AG04450 (cell line): ENCODE measurements at places on chromosomes 3 and 15.

- no peak for DNase-seq
Observed at GRCh38 chr3:96996009-96996408, 181.6 kb downstream of the EPHA6 start.

DNA sequence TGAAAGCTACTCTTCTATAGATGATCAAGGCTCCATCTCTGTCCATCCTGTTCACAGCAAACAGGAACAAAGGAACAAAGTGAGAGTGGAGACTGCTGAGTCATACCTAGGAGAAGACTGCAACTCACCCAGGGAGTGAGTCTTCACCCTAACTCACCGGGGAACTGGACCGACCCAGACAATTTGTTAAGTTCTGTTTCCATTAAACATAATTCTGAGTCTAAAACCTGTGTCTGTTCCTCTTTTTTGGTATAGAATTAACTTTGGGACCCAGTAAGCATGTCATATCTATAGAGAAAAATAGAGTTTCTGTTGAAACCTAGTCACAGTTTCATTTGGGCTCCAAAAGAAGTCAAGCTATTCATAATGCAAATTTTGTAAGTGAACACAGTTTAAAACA, 21.6 kb downstream of the CCDC80 start:
- DNase-seq, result no peak

GRCh38 chr3:195708061-195708460, 12.7 kb upstream of the MUC20 start:
- no peak for DNase-seq

GRCh38 chr3:7393944-7394605, 533.2 kb downstream of the GRM7 start:
- DNase-seq, result no peak

GRCh38 chr3:50515565-50516439, 12.4 kb upstream of the CACNA2D2 start:
- no peak for DNase-seq

DNA sequence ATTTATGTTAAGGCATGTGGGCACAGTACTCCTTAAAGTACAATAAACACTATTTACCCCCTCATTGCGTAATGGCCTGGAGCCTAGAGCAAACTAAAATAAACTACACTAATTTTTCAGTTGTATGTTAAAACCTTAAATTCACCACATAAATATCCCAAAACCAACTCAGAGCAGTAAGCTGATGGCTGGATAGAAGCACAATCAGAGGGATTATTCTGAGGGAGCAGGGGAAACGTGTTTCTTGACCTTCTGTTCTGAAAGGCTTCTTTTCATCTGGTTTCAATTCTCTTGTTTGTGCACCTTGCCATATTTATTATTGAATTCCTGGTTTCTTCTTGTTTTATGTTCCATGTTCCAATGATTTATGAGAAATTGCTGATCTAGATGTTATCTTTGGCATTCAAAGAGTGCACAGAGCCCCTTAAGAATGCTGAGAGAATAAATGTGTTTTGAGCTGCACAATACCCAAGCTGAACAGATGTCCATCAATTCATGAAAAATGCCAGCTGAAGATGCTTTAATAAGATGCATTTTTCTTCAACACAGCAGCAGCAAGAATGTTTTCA, 29.6 kb downstream of the RPL22L1 start:
- DNase-seq, result no peak

GRCh38 chr3:115325539-115325938, 178.5 kb upstream of the ZBTB20 start:
- DNase-seq, result peak; percentile 21

DNA sequence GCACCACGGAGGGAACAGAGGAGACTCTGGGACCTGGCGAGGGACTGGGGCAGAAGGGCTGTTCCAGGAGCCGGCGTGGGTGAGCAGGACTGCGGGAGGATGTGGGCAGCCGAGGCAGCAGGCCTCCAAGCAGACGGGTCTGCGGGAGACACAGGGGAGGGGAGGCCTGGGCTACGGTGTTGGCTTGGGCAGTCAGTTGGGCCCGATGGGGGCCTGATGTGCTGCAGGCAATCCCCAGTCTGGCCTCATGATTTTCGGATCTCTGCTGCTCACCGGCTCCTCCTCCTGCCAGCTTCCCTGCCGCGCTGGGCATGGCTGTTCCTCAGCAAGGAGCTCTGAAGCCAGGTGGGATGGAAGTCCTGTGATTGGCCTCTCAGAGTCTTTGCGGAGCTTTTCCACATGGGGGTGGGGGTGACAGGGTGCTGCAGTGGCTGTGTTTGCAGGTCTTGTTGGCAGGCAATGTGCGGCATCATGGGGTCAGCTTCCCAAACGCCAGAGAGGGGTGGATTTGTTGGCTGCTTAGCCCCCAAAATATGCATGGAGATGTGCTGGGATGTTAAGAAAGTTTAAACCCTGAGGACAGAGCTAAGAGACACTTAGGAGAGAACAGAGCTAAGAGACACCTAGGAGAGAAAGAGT, 19.3 kb downstream of the MINAR1 start:
- no peak for DNase-seq

DNA sequence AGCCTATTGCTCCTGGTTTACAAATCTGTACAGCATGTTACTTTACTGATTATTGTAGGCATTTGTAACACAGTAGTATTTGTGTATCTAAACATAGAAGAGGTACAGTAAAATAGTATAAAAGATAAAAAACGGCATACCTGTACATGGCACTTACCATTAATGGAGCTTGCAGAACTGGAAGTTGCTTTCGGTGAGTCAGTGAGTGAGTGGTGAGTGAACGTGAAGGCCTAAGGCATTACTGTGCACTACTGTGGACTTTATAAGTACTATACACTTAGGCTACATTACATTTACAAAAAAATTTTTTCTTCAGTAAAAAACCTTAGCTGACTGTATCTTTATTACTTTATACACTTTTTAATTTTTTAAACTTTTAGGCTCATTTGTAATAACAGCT, 90.9 kb downstream of the RAP2B start:
- no peak for DNase-seq

DNA sequence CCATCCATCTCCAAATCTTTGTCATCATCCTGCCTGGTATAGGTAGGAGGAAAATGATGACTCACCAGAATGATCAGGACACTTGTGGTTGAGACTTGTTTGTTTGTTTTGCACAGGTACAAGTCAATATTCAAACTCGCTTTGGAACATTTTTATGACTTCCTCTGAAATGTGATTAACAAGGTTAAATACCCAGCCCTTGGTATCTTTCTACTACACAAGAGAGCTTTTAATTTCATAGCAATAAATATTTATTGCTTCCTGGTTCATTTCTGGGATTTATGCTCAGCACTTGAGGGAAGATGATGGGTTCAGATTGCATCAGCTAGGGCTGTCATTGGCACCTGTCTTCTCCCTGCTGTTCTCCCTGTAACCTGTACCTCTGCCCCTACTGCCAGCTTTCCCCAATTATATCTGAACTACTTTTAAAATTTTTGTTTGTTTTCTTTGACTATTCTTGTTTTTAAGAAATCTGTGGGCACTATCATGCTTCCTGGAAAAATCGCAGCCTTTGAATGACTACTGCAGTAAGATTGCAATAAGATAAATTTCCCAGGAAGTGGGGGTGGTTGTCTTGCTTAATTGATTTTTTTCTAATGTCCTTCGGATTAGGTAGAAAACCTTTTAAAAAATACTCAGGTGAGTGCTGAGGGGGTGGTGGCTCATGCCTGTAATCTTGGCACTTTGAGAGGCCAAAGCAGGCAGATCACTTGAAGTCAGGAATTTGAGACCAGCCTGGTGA, 24.3 kb upstream of the GCNT3 start:
- DNase-seq, result no peak

DNA sequence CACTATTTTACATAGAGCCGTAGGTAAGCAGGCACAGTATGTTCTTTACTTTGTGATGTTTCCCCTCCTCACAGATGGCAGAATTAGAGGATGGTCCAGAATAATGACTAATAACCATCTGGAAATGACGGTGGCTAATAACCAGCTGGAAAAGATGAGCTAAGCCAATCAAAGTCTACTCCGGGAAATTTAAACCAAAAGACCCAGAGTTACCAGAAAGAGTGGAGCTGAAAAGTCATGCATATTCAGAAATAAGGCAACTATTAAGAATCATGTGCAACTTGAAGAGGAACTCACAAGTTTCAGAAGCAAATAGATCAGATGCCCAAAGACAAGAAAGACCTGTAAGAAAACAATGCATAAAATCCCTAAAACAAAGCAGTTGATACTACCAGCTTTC, 33.6 kb downstream of the DMXL2 start:
- DNase-seq, result no peak

GRCh38 chr3:59784164-59784563, 734.3 kb upstream of the CFAP20DC start:
- no peak for DNase-seq

DNA sequence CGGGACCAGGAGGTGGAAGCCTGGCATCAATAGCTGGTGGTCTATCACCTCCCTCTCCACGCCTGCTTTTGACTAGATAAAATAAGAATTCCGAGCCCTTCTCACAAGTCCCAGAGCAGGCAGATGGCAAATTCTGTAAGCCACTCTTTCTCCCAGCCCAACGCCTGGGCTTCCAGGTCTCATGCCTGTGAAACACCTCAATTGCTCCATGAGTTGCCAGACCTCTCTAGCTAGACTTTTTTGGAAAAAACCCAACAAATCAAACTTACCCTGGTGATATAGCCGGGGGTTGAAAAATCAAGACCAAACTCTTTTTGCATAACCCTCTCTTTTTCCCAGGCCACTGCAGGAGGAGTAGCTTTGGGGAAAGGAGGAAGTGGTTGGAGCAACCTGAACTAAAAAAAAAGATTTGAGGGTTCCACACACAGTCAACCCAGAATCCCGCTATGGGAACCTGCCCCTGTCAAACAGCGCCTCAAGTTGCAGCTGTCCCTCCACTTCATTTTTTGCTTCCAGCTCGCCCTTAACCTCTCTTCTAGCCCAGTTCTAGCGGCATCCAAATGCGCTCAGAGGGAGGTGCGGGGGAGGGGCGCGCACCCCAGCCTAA, 7.0 kb downstream of the BHLHE40 start:
- DNase-seq, result no peak

DNA sequence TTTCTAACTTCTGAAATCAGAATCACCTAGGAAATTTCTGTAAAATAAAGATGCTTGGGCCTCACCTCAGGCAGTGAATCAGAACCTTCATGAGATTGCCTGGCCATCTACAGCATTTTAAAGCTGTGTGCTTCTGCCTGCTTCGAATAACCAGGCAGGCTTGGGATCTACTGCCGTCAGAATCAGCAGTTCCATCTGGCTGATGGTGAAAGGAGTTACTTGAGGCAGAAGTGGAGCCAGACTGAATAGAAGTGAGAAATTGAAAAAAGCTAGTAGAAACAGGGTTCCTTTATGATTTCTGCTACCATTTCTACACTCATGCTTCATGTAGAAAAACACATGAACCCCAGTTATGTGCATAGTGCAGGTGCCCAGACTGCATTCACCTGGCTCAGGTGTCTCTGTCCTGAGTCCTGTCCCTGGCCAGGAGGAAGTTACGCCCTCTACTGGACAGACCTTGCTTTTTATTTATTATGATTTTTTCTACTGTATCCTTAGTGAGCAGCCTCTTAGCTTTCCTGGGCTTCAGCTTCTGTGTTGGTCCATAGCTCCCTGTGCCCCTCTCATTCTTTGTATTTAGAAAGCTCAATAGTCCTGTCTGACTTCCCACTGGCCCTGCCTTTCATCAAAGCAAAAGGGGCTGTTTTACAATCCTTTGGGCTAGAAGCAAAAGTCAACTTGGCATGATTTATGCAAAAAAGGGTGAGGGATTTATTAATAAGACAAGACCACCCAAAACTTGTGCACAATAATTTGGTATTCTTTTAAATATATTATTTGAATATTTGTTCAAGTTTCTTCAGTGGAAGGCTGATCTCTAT, 200.8 kb upstream of the GOLGA6L4 start:
- no peak for DNase-seq

GRCh38 chr3:184336547-184337398, 627 bp upstream of the FAM131A start:
- no peak for DNase-seq

GRCh38 chr3:110381992-110382391, 689.6 kb upstream of the NECTIN3 start:
- DNase-seq, result no peak

GRCh38 chr15:92616621-92617548, 38.7 kb downstream of the FAM174B start:
- no peak for DNase-seq

DNA sequence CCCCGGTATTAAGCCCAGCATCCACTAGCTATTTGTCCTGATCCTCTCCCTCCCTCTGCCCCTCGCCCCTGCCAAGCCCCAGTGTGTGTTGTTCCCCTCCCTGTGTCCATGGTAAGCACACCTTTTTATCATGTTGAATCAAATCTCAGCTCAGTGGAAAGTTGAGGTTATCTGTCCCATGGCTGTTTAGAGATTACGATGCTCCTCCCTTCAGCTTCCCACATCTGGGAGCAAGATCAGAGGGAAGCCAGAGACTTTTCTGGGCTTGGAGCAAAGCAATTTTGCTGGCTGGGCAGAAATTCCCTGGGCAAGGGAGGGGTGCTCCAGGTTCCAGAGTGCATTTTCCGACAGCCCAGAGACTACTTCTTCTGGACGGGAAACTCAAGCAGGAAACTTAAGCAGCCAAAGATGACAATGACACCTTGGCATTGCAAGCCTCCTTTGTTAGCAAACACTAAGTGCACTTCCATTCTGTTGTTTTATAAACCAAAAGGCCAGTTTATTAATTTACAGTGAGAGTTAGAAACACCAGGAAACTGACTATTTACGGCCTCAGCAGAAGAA, 104.5 kb downstream of the MESD start:
- no peak for DNase-seq

DNA sequence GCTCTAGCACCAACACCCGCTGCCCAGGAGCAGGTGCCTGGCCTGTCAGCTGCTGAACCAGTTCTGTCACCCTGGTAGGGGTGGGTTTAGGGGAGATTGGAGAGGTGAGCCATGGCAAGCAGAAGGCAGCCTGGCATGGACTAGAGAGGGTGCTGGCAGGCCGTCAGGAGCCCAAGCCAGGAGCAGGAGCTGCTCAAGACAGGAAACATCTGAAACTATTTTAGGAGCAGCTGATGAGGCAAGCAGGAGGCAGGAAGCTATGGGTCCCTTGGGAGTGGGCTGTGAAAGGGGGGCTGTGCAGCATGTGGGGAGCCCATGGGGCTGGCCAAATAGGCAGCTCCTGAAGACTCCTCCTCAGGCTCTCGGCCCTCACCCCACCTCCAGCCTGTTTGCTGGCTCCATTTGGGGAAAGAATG, 2.3 kb downstream of the INKA1 start:
- no peak for DNase-seq

GRCh38 chr3:4494895-4495264, 1.7 kb downstream of the ITPR1 start:
- DNase-seq, result no peak
